Right lung (tissue), 10 donors: ENCODE measurements at places on chromosomes 5 and 9.

- no peak for DNase-seq
Measured at GRCh38 chr5:96037128-96037527, 75.5 kb upstream of the ELL2 start.

DNA sequence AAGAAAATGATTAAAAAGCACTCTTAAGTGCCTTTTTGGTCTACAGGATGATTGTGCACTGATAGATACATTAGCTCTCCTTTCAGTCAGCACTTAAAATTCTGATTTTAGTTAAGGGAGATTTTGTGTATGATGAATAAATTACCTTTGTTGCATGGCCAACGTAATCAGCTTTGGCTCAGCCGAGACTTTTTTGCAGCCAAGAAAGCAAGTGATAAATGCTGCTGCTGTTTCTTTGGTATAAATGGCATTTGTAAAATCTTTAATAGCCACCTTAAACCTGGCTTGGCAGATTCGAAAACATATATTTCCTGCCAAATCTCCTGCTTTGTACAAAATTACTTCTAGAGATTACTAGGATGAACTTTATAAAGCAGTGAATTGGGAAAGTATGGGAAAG lies 147.7 kb downstream of the DCP2 start:
- DNase-seq, result no peak

DNA sequence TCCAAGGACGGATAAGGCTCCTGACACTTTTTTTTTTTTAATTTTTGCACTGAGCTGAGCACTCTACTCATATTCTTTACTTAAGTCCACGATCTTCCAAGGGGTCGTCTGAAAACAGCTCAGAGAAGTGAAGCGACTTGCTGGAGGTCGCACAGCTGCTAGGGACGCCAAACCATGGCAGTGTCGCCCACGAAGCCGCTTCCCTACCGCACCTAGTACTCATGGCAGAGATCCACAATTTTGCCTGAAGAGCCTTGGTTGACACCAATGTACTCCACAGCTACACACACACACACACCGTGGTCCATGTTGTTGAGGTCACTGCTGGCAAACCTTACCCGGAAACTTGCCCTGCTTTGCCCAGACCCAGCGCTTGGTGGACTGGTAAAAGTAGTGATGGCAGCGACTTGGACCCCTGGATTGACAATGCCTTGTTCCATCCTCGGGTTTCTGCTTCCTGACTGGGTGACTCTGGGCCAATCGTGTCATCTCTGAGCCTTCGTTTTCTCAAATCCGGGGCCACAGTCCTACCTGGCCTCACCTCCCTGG lies 521 bp upstream of the SLIT3 start:
- no peak for DNase-seq

GRCh38 chr5:149046196-149046829 lies 16.5 kb downstream of the SH3TC2 start:
- DNase-seq, result no peak

DNA sequence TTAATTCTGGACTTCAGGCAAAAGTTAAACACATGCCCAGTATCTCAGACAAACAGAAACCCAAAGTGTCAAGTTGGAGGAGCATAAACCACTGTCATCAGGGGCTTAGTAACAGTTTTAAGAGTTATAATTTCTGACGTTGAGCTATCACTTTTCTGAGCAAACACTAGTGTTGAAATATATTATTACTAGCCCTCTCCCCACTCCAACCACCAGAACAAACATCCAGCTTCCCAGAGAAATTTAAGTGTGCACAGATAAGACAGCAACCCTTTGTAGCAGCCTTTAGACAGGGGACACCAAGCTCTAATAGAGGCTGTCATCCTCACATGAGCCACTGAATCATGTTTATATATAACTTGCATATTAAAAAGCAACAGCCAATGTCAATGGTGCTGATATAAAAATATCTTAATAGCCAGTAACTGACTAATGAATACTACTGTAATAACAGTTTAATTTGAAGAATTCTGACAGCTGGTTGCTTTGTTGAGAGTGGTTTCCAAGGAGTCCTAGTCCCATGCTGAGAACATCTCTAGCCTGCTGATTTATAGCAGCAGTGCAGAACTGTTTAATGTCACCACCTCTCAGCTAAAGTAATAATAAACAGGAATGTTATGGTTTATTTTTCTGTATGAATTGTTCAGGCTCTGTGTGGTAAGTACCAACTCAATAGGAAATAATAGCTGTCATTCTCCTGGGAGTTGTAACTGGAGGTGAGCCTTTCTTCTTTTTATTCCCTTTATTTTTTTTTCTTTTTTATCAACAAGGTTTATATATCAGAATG lies 528.7 kb upstream of the ZNF608 start:
- DNase-seq, result no peak

- no peak for DNase-seq
Measured at GRCh38 chr5:143826951-143827444, 15.0 kb downstream of the HMHB1 start.

DNA sequence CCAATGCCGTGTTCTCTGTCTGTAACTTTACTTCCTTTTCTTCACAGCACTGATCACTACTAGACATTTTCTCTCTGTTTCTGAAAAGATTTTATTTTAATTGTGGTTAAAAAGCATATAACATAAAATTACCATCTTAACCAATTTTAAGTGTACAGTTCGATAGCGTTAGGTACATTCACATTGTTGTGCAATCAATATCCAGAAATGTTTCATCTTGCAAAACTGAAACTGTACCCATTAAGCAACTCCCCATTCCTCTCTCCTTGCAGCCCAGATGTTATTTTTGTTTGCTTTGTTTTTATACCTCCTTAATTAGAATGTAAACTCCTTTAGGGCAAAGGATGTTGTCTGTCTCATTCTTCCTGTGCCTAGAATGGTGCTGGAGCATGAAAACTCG lies 47.5 kb downstream of the COL27A1 start:
- DNase-seq, result no peak

- DNase-seq, result peak; percentile 79
Measured at GRCh38 chr9:4666042-4666699, at the start of gene SPATA6L. TSS of gene SPATA6L (minus strand) at chr9:4666480. CDS start at chr9:4666250, 230 bp downstream.

DNA sequence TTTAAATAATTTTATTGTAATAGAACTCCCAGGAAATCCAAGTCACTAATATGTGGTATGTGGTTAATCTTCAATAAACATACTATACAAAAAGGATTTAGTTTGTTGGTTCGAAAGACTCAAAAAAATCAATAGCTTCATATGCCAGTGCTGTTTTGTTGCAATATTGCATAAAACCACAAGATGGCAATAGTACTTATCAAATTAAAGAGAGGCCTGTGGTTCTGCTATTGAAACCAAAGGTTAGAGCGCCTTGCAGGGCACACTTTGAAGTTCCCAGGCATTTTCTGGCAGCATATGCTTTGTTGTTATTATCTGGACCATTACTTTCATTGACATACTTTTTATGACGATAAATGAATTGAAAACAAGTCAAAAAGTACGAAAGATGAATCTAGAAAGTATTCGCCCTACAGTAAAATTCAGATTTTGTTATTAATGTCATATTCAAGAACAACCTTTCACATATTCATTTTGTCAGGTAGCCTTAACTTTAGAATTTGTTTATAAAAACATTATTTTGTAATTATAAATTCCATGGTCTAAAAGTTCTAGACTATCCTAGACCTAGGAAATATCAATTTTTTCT lies 316.3 kb downstream of the MCTP1 start:
- peak; percentile 26 for DNase-seq

- DNase-seq, result no peak
Measured at GRCh38 chr9:37953775-37954437, 50.0 kb upstream of the SLC25A51 start.

DNA sequence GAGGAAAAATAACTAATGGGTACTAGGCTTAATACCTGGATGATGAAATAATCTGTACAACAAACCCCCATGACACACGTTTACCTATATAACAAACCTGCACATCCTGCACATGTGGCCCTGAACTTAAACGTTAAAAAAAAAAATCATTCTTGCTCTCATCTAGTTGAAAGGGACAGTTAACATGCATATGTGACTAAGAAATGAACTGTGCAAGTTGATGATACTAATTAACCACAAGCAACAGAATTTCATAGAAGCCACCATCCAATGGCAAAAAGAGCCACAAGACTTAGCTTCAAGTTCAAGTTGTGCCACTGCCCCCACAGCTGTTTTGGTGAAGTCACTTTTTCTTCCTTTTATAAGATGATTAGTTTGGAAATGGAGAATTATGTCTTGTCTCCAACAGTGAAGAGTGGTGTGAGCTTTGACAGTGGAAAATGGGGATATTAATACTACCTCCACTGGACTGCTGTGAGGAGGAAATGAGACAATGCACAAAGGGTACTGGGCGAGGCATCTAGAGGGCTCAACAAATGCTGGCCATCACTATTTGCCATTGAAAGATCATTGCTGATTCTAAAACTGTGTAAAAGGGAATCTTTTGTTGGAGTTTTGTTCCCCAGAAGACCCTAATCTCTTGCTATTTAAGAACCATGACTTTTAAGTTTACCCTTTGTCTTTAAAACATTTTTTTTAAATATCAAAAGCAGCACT lies 202.1 kb downstream of the EBF1 start:
- no peak for DNase-seq

- DNase-seq, result no peak
Measured at GRCh38 chr9:120668399-120668798, 45.9 kb downstream of the MEGF9 start.

DNA sequence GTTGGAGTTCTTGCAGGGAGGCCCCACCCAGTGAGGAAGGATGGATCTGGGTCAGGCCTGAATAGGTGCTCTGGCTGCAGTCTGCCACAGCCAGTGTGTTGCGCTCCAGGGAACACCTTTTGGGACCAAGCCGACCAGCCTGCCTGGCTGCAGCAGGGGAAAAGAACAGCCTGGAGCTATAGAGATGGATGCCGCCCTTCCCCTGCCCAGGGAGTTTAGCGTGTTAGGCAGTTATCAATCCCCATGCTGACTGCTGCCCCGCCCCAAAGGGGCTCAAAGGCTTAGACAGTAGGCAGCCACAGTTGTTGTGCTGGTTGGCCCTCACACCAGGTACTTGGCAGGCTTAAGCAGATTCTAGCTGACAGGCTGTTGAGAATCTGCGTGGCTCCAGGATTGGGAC lies 153.4 kb upstream of the ADAMTS19 start:
- DNase-seq, result no peak
